ENCODE measurements at places on chromosomes 1 and 21.

DNA sequence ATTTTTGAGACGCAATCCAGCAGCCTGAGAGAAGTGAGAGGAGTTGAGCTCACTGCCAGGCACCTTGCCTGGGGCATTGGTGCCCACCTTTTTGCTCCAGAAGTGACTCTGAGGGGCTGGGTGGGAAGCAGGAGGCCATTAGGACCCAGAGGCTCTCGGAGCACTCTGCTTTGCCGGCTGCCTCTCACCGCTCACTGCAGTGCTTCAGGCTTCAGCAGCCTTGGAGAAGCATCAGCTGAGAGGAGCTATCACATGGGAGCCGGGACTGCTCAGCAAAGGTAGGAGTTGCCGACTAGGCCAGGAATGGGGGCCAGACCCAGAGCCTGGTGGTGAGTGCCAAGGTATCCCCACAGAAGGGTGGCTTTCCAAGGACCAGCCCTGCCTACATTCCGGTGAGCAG lies at the start of gene GPR61:
Gene GPR61 (plus strand): TSS at position 197 of the 400 bp plus-strand sequence. CDS start 3,151 bp downstream, outside the sequence.
- DNase-seq, result no peak

DNA sequence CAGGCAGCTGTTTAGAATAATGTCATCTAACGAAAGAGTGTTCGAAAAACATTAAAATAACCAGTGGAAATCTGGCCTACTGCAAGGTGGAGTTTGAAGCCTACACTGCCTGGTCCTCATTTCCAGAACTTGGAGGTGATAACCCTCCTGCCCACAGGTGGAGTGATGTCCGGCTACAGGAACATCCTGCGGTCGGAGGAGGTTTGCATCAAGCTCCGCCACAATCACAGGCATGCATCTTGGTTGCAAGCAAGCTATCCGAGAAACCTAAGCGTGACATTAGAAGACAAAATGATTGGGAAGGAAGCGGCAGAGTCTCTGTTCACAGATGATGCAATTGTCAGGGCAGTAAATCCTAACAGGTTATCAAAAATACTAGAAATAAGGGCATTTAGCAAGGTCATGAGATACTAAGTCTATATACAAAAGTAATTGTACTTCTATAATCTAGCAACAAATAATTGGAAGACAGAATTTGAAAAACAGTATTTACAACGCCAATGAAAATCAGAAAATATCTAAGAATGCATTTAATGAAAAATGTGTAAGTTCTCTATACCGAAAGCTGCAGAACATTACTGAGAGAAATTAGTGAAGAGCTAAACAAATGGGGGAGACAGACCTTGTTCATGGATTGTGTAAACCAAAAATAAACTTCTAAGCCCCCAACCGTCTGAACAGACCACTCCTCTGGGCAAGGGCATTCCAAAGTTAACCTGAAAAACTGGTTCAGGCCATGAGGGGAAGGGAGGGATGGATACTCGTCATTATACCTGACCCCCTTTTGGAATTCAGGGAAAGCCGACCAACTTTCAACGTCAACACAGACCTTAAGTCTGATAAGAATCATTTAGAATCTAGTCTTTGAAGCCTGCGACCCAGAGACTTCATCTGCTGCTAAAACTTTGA lies 4.7 kb upstream of the SLC19A1 start:
- DNase-seq, result no peak

GRCh38 chr1:18716785-18717678 lies 86.4 kb downstream of the PAX7 start:
- no peak for DNase-seq

GRCh38 chr1:4700801-4701200 lies 46.4 kb downstream of the AJAP1 start:
- no peak for DNase-seq

DNA sequence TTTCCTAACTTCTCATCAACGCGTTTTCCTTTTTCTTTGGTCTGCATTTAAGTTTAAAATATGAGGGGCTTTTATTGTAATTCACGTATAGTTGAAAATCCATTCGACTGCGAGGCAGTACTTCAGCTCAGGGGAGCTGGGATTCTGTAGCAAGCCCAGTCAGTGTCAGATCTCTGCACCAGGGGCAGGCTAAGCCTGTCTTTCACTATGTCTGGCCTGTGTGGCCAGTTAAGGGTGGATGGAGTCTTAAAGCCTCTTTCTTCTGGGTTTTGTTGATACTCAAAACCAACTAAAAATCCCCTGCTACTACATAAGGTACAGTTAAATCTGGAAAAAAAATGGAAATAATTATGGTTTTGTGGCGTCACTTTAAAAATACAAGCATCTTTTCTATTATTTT lies 124.7 kb downstream of the TYW3 start:
- no peak for DNase-seq
